ENCODE measurements at places on chromosomes 5 and 9.
A peak's percentile ranks its signal among the peaks of the same experiment; 100 is the strongest.

GRCh38 chr5:89850513-89850865 lies 559.1 kb downstream of the CETN3 start:
- no peak for DNase-seq

- DNase-seq, result peak; percentile 45
Observed at GRCh38 chr9:133709015-133709611, 29.0 kb downstream of the SARDH start.

DNA sequence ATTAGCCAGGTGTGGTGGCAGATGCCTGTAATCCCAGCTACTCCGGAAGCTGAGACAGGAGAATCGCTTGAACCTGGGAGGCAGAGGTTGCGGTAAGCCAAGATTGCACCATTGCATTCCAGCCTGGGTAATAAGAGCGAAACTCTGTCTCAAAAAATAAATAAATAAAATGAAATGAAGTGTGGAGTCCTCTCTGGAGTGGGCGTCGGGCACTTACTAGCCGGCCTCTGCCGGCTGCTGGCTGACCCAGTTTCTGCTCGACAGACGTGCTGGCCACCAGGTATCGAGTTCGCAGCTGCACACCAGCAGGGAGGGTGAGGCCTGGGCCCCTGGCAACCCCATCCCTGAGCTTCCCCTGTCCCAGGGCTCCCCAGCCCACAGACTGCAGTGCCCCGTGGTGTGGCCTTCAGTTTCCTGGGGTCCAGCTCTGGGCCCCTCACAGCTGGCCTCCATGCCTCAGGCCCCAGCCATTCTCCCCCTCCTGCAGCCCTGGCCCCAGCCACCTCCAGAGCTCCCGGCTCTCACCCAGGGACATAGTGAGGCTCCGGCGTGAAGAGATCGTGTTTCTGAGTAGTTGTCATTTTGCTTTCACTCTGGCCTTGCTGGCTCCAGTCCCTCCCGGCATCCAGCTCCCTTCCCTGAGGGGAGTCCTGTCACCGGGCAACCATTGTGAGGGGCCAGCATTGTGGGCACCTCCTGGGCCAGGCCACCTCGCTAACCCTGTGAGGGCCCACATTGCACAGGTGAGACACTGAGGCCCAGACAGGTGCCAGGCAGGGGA lies 3.8 kb upstream of the STPG3 start:
- DNase-seq, result no peak

DNA sequence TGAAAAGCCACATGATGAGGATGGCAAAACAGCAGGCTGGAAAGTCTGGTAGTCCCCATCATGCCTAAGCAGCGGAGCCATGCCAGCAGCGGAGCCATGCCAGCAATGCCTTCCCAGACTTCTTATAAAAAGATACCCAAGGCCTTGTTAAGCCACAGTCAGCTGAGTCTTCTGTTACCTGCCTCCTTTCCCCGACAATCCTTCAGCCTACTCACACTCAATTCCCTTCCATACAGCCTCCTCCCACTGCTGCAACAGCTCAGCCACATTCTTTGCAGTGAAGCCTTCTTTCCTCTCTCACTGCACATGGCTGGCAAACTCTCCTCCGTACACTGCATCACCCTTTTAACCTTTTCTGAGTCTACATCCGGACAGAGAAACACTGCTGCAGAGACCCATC lies 114.9 kb downstream of the AUH start:
- DNase-seq, result no peak

DNA sequence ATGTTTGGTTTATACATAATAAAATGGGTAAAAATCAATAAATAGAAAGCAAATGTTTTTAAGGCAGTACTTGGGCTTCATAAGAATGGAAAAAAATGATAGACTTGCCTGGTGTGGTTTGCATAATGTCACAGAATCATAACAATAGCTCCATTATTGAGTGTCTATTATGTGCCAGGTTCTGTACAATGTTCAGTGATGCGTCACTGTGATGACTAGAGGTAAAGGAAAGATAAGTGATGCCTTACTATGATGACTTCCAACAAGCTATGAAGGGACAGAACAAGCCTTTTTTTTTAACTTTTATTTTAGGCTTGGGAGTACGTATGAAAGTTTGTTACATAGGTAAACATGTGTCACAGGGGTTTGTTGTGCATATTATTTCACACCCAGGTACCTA lies 128.8 kb downstream of the TMC1 start:
- DNase-seq, result no peak

DNA sequence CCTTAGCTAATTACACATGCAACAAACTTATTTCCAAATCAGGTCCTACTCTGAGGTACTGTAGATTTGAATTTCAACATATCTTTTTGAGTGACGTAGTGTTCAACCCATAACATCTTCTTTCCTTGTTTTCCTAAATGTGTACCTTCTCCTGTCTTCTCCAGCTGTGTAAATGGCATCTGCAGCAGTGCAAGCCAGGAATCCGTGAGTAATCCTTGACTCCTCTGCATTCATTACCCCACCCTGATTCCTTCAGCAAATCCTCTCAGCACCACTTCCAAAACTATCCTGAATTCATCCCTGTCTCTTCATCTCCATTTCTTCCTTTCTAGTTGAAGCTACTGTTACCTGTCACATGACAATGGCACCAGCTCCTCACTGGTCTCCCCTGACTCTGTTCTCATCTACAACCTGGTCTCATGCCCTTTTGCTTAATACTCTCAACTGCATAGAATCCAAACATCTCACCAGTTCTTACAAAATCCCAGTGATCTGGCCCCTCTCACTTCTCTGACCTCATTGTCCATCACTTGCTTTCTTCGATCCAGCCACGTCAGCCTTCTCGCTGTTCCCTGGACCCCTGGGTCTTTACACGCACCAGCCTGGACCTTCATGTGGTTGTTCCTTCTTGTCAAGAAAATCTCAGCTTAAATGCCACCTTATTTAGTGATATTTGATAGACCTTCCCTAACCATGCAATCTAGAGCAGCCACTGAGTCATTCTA lies 14.6 kb upstream of the TRAF1 start:
- no peak for DNase-seq

GRCh38 chr5:73605223-73606087 lies 20.5 kb upstream of the ARHGEF28 start:
- DNase-seq, result no peak

- no peak for DNase-seq
Observed at GRCh38 chr9:126150411-126151030, 176.1 kb upstream of the MVB12B start.

DNA sequence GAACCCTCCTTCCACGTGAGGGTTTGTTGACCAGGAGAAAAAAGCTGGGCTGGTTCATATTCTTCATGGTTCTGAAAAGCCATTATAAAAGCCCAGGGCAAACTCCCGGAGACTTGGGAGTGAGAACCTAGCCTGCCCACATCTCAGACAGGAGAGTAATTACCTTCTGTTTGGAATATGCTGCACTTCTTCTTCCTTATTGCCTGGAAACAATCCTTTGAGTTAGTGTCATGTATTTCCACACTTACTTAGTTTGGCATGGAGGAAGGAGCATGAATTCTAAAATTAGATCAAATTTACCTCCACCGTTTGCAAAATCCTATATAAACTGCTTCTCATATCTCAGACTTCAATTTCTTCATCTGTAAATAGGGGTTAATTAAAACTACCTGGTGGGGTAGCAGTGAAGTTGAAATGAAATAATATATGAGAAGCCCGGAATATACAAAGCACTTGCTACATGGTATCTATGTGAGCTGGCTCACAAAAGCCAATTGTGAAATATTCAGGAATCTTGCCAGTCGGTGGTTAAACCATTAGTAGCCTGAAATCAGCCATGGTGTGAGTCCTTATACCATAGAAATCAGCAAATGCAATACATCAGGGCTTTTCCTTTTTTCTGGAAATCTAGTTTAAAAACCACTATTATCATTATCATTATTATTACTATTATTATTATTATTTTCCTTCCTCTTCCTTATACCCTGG lies 140.0 kb upstream of the RAD23B start:
- no peak for DNase-seq

DNA sequence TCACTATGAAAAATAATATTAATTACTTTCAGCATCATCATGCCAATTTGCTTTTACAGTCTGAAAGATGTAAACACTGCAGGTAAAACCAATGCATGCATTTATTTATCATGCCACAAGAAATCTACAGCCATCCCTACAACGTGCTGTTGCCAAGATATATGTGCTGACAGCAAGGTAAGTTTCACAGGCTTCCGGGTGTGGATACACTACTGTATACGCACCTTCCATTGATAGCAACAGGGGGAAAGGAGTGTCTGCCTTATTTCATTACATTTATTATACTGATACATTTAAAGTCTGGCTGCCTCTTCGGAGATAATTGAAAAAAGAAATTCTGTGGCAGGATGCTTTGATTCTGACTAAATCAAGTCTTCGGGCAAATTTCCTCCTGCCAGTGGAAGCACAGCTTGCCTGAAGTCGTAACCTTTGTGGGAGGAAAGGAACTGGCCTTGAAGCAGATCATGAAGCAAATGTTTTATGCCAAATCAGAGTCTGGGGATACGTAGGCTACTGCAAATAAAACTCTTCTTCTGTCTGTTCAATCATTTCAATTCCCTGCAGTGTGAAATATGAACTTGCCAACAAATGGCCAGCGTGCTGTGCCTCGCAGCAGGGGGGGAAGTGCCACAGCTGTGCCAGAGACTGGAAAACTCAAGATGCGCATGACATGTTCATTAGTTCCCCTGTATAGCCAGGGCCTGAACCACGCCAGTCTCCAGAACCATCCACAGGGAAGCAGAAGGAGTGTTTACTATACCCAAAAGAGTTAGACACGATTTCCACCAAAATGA lies 268.1 kb downstream of the EFNA5 start:
- no peak for DNase-seq

DNA sequence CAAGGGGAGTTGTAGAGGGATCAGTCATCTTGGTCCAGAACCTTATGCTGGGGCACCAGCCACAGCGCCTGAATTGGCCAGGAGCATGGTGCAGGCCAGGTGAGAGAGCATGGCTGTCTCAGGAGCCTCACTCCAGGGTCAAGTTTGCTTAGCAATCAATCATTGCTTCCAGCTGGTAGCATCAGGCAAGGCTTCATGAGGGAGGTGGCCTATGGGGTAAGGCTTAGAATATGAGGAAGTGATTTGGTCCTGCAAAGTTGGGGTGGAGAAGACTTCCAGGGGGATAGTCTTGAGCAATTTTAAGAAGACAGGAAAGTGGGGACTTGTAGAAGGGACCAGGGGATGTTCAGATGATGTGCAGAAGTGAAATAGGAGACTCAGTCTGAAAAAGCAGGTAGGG lies 53.9 kb upstream of the PITX1 start:
- no peak for DNase-seq

GRCh38 chr5:115813719-115814118 lies 2.7 kb downstream of the CDO1 start:
- DNase-seq, result no peak

- no peak for DNase-seq
Observed at GRCh38 chr5:19988457-19988856, 457 bp upstream of the CDH18 start.

- no peak for DNase-seq
Observed at GRCh38 chr5:142097681-142098080, 10.9 kb upstream of the NDFIP1 start.

DNA sequence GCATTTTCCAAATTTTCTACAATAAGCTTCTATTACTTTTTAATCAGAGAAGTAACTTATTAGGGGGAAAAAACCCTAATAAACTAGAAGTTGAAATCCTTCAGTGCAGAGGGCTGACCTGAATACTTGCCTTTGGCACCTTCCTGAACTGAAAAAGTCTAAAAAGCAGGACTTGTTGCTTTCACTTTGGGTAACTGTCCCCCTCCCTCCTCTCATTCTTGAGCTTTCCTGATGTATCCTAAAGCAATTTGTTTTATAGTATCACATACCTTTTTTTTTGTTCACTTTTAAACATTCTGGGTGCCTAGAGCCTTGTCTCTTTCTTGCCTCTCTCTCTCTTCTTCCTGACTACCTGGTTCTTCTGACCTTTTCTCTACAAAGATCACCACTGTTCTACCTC lies 64.0 kb upstream of the ERBIN start:
- no peak for DNase-seq

DNA sequence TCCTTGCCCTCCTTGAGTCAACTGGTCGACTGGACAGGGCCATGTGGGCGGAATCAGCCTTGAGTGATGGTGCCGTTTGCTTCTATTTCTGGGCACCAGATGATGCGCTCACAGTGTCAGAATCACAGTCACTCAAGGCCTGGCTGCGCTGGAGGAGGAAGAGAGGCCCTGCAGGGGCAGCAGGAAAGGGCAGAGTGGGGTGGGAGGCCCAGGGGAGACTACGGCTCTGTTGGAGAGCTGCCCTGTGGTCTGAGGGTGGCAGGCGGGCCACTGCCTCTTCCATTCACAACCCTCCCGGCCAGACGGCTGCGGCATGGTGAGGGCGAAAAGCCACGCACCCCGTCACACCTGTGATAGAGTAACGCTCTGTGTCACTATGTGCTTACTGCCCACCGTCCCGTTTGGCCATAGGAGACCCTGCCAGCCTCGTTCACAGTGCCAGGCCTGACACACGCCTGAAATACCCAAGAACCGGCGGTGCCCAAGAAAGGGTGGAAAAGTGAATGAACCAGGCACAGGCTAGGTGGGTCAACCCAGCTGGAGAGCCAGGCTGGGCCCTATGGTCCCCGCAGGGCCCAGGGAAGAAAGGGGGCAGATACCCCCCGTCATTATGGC lies 9.9 kb downstream of the PLPP7 start:
- DNase-seq, result no peak

- no peak for DNase-seq
Observed at GRCh38 chr5:18305288-18305924, 671.1 kb downstream of the TAF11L14 start.

DNA sequence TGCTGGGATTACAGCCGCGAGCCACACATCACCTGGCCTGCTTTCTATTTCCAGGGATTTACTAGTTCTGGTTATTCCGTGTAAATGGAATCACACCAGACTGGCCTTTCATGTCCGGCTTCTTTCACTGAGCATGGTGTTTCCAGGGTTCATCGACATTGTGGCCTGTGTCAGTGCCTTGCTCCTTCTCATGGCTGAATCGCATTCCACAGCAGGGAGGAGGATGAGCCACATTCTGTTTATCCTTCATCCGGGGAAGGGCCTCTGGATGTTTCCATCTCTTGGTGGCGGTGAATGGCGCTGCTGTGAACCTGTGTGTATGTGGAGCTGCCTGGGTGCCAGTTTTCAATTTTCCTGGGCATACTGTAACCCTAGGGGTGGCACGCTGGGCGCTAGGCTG lies 58.7 kb upstream of the RNU6ATAC start:
- DNase-seq, result no peak

Data from stimulated activated naive CD4-positive, alpha-beta T cell treated with Interleukin-2 at 50 U/mL for 16 hours (primary cell).